DND-41 (cell line): ENCODE measurements at places on chromosomes 2 and 18.

- DNase-seq: no peak
Observed at GRCh38 chr2:3712424-3712823, 9.0 kb downstream of the DCDC2C start.

GRCh38 chr18:11548396-11548795 lies 61.0 kb upstream of the SLC35G4 start:
- no peak for DNase-seq

DNA sequence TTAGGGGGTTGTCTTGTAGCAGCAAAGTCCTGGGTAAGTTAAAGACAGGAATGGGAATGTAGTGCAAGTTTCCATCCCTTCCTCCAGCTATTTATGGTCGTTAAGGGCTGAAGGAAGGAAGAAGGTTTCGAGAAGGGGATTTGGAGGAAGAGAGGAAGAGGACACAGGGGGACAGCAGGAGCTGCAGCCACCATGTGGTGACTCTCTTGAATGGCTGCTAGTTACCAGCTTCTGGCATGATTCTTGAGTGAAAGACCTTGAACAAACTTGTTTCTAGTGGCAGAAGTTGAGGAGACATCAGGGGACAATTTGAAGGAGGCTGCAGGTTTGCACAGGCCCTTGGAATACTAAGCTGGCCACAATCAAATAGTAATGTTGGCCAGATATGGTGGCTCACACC lies 116.6 kb downstream of the MTX2 start:
- no peak for DNase-seq

- no peak for DNase-seq
Observed at GRCh38 chr2:212968284-212969081, 182.9 kb downstream of the IKZF2 start.

GRCh38 chr2:146978577-146979555 lies 866.0 kb upstream of the ACVR2A start:
- DNase-seq: no peak

- DNase-seq: no peak
Observed at GRCh38 chr2:203683932-203684556, 22.4 kb upstream of the CD28 start.

- no peak for DNase-seq
Observed at GRCh38 chr18:45978084-45978483, 11.0 kb upstream of the EPG5 start.

DNA sequence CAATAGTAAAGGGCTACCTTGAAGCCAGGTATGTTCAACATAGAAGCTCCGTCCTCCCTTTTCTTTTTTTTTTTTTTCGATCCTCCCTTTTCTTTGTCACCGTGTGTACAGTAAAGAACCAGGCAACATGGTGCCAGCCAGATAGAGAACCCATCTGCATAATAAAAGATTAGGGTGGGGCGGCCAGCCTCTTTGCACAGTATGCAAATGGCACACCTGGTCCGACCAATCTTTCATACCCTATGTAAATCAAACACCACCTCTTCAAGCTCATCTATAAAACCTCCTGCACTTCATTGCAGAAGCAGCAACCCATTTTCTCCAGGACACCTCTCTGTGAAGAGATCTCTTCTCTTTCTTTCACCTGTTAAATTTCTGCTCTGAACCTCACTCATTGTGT lies 7.3 kb upstream of the WDR33 start:
- no peak for DNase-seq

DNA sequence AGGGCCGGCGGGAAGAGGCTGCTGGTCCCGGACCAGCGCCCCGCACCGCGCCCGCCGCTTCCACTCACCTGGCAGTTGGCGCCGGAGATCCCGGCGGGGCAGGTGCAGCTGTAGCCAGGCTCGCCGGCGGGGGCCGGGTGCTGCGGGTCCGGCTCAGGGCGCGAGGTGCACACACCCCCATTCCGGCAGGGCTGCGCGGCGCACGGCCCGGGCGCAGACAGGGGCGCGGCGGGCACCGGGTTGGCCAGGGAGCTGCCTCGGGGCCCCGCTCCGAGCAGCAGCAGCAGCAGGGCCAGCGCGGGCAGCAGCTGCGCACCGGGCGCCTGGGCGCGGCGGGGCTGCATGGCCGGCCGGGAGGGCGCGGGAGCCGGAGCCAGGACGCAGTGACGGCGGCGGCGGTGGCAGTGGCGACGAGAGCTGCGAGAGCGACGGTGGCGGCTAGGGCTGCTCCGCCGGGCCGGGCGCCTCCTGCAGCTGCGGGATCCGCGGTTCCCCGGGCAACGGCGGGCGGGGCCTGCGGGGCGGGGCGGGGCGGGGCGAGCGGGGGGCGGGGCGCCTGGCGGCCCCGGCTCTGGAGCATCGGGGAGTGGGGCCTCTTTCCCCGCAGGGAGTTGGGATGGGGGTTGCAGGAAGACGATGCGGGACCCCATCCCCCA lies at the start of gene DNER:
Gene DNER, minus strand, starts transcription at position 476 of the 656 bp plus-strand sequence. Its CDS starts 132 bp downstream, at position 344.
- no peak for DNase-seq

GRCh38 chr2:102632380-102633175 lies 13.2 kb downstream of the SLC9A2 start:
- no peak for DNase-seq

- no peak for DNase-seq
Observed at GRCh38 chr2:27946530-27947060, 56.1 kb downstream of the BABAM2 start.

- no peak for DNase-seq
Observed at GRCh38 chr2:5940596-5941535, 248.7 kb downstream of the SOX11 start.

- no peak for DNase-seq
Observed at GRCh38 chr18:3254725-3255124, 7.1 kb downstream of the MYL12A start.

DNA sequence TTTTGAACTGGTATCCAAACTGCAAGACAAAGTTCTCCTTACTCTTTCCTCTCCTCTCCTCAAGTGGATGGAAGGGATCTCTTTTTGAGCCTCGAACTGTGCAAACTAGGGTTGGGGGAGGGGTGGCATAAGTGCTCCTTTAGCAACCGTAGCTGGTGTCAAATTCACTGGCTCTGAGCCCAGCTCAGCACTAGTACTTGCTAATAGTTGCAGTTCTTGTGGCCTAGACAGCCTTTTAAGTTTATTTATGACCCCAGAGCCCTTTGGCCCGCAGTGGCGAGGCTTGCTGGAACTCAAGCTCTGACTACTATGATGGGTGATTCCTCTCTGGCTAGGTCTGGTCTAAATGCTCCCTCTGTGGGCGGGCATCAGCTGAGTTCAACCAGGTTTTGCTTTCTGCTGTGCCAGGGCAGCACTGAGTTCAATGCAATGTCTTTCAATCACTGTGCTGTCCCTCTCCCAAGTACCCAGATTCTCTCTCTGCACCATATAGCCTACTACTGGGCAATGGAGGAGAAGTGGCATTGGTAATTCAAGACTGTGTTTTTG lies 528.4 kb upstream of the SYT4 start:
- no peak for DNase-seq

GRCh38 chr2:29053223-29053622 lies 21.1 kb downstream of the PCARE start:
- no peak for DNase-seq

DNA sequence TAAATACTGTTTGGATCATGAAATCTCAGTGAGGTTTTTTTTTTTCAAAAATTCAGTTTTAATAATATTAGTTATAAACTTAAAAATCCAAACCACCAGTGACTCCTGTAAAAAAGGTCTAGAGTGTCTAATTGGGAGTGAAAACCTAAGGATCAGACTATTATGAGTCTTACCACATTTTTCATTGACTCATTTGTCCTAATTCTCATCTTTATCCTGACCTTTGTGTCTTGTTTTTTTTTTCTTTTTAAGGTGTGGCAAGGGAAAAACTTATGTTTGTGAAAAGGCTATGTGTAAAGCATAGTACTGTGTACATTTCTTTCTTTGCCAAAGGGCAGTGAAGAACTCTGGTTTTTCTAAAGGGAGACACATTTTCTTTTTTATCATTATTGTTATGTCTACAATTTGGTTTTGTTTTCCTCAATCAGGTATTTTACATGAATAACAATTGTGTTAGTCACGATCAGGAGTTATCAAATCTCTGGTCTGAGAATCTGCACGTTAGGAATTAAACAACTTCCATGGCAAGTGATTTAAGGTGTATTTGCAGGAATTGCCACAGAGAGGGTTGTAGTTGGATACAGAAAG lies 52.6 kb downstream of the RHBDD1 start:
- DNase-seq: no peak

DNA sequence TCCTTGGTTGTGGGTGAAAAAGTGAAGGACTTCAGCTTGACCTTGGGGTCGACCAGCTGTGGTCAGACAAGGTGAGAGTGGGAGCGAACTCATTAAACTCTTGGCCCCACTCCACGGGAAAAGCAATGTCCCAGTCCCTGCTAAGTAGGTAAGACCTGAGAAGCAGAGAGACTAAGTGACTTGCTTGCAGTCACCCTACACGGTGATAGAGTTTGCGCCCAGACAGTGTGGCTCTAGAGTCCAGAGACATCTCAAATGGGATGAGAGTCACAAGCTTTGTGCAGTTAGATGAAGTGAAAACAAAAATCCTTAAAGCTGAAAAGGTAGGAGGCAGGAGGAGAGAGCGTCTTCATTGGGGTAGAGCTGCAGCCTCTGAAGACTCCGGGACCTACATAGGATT lies 55.9 kb upstream of the ZNF236 start:
- no peak for DNase-seq

GRCh38 chr2:121902616-121903015 lies 147.2 kb downstream of the TSN start:
- no peak for DNase-seq

DNA sequence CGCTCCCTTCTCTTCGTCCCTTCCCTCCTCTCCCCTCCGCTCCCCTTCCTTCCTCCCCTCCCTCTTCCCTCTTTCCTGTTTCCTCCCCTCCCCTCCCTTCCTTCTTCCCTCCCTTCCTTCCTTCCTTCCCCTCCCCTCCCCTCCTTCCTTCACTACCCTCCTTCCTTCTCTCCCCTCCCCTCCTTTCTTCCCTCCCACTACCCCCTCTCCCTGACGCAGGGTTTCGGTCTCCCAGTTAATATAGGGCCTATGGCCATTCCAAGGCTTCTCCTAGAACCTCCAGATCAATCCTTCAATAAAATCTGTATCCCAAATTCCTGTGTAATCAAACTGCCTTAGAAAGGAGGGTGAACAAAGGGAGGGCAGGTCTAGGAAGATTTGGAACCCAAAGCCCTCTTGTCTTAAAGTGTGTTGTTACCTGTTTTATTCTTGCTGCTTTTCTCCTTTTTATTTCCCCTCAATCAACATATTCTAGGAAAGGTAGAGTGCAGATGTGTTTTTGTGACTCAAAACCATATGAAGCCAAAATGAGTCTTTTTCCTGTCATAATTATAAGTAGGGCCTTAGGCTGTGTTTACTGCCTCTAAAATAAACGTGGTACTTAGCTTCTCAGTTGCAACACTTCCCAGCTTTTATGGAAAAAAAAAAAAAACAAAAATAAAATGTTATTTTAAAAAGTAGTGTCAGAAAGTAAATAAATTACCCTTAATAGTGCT lies 53.7 kb downstream of the GPD2 start:
- DNase-seq: no peak
